ENCODE measurements at places on chromosomes 6 and 20.

DNA sequence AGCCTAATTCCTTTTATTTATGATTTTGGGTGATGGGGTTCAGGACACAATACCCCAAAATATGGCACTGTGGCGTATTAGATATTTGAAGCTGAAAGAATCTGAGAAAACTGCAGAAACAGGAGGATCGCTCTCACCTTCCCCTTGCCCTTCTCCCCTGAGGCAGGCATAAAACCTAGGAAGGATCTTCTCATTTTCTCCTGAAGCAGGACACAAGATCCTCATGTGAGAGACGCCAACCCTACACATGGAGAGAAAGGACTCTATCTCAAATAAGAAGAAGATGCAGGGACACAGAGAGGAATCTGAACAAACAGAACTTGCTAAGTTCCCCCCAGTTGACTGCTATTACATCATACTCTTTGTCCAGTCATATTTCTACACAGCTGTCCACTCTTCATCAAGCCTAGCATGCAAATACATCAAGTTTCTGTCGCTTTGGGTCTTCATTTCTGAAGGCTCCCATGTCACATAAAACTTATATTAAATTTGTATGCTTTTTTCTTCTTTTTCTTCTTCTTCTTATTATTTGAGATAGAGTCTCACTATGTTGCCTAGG lies 109.0 kb downstream of the DTNBP1 start:
- DNase-seq, result no peak

DNA sequence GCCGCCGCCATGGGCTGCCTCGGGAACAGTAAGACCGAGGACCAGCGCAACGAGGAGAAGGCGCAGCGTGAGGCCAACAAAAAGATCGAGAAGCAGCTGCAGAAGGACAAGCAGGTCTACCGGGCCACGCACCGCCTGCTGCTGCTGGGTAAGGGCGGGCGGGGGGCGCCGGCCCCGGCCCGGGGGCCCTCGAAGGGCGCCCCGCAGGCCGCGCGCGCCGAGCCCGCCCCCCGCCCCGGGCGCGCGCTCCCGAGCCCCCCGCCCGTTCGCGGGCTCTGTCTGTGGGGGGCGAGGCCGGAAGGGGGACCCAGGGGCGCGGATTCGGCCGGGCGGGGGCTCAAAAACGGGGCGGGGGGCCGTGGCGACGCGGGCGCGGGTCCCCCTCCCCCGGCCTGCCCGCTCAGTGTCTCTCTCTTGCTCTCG lies 39.2 kb downstream of the GNAS start:
- no peak for DNase-seq

DNA sequence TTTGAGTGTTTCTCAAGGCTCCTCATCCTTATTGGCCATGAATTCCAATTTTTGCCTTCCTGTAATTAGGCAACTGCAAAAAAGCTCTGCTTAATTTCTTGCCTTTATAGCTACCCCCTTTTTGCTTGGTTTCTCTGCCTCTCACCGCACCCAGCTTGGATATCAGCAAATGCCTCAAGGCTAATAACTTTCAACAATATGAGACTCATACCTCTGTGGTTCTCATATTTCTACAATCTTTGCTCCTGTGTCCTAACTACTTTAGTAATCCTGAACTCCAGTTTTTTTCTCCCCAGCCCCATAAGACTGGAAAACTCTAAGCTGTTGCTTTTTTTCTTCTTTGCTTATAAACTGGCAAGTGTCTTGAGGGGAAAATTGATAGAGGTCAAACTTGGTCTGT lies 88.8 kb downstream of the EYA2 start:
- DNase-seq, result no peak

- no peak for DNase-seq
Observed at GRCh38 chr20:51326201-51326819, 216.2 kb downstream of the NFATC2 start.

GRCh38 chr6:36838896-36839748 lies at the start of gene CPNE5:
CPNE5 (minus strand) TSS chr6:36839444; CDS start chr6:36839377, 67 bp downstream.
- DNase-seq, result no peak

- no peak for DNase-seq
Observed at GRCh38 chr20:34049897-34050695, 56.4 kb downstream of the RALY start.

DNA sequence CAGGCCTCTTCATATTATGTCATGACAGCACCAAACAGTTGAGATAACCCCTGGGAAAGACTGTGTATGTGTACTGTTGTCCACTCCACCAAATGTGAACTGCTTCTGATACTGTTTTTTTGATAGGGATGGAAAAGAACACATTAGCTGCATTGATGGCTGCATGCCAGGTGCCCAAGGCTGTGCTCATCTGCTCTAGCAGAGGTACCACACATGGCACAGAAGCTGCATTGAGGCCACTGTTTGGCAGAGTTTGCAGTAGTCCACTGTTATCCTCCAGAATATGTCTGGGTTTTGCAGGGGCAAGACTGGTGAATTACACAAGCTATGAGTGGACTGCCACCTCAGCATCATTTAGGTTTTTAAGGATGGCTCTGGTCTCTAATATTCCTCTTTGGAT lies 28.2 kb upstream of the ELMO2 start:
- DNase-seq, result no peak

DNA sequence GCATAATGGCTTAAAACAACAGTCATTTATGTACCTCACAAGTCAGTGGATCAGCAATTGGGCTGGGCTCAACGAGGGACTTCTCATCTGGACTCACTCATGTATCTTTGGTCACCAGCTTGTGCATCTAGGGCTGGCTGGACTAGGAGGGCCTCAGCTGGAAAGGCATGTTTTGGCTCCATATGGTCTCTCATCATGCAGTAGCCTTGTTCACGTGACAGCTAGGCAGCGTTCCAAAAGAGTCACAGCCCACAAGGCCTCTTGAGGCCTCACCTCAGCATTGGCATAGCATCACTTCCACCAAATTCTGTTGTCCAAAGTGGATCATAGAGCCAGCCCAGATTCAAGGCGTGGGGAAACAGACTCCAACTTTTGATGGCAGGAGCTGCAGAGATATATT lies 110.1 kb downstream of the MAFB start:
- DNase-seq, result no peak

- no peak for DNase-seq
Observed at GRCh38 chr6:21201187-21201586, 392.4 kb upstream of the SOX4 start.

- peak; percentile 87 for DNase-seq
Observed at GRCh38 chr6:35259948-35260590, 534 bp downstream of the ZNF76 start.

DNA sequence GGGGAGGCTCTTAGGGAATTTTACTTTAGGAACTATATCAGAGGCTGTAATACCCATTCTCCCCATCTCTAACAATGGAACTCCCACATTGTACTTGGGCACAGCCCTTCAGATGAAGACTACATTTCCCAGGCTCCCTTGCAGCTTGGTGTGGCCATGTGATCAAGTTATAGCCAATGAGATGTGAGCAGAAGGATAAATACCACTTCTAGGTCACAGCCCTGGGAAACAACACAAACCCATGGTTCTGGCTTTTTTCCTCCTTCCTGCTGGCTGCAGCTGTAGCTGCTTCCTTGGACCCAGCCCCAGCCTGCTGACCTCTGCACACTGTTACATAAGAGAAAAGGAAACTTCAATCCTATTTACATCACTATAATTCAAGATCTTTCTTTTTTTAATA lies 445.9 kb upstream of the JARID2 start:
- peak; percentile 16 for DNase-seq

GRCh38 chr6:21026576-21027273 lies 492.5 kb downstream of the CDKAL1 start:
- no peak for DNase-seq

DNA sequence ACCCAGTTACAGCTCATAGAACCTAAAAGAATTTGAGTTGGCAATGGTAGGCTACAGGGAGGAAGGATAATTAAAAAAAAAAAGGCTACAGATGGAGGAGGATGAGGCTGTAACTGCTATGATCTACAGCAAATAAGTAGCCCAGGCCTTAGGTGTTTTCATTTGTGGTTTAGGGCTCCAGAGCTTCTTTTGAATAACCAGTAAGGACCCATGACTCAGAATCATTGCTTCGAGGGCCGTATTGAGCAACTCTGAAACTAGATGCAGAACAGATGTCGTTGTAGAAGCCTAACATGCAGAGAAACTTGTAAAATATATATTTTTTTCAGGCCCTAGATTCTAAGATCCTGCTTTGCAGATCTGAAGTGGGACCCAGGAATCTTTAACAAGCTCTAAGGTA lies 19.0 kb upstream of the ASIP start:
- no peak for DNase-seq

DNA sequence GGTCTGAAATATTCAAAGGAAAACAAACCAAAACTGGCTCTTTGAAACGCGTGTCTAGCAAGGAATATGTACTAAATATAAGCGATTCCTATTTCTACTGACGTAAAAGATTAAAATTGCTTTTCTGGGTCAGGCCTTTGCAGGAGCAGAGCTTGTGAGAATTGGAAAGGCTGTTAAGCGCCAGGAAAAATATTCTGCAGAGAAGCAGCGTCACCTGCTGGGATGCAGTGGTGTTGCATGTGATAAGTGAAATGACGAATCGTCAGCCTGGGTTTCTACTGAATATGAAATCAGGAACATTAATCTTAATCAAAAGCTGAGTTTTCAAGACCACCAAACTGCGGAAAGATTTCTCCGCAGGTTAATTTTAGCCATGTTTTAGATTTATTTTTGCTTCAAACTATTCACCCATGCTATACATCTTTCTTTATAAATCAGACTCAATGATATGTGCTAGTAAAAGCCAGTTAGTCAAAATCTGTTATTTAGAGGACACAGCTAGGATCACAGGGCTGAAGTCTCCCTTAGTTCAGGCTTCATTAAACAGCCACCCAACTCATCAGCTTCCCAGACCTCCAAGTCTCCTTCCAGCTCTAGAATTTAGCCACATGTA lies 67.4 kb downstream of the ALDH8A1 start:
- peak; percentile 57 for DNase-seq

DNA sequence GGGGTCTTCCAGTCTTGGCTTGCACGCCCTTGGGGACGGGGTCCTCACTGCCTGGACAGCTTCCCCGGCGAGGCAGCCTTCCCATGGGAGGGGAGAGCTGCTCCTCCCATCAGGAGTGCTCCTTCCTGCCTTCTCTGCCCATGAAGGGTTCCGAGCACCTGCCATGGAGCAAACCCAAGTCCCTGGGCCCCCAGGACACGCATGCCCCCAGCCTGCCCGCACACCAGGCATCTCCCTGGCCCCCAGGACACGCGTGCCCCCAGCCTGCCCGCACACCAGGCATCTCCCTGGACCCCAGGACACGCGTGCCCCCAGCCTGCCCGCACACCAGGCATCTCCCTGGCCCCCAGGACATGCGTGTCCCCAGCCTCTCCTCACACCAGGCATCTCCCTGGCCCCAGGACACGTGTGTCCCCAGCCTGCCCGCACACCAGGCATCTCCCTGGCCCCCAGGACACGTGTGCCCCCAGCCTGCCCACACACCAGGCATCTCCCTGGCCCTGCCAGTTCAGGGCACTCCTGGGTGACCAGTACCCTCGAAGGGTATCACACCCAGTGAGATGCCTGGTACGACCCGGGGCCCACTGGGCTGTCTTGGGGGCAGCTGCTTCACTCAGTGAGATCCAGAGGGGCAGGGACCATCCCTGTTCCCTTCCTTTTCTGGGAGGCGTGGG lies 21.7 kb downstream of the COL20A1 start:
- no peak for DNase-seq

- no peak for DNase-seq
Observed at GRCh38 chr6:85868685-85869084, 226.0 kb upstream of the SYNCRIP start.

DNA sequence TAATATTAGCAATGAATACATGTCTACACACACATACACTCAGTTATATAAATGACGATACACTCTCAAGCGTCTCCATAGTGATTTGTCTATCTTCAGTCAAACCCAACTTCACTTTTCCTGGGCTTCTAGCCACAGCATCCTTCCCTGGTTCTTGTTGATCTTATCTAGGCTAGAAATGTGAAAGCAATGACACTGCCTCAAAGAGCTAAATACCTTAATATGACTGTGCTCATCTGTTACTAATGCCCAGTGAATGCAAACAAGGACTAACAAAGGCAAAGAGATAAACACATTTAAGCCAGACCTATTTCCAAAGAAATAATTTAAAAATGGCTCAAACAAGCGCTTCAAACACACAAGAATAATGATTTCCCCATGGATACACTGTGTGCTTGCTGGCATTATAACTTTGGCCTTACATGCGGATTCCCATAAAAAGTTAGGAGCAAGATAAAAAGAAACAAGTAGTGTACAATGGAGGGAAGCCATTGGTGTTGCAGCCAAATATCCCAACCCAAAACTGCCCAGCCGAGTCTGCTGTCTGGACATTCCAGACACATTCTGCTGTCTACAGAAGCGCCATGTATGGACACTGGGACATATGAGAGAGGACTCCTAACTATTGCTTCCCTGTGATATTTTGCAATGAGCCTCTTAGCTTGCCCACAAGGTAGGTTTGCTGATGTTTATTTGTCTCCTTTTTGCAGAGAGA lies 19.5 kb upstream of the DAAM2 start:
- DNase-seq, result no peak

DNA sequence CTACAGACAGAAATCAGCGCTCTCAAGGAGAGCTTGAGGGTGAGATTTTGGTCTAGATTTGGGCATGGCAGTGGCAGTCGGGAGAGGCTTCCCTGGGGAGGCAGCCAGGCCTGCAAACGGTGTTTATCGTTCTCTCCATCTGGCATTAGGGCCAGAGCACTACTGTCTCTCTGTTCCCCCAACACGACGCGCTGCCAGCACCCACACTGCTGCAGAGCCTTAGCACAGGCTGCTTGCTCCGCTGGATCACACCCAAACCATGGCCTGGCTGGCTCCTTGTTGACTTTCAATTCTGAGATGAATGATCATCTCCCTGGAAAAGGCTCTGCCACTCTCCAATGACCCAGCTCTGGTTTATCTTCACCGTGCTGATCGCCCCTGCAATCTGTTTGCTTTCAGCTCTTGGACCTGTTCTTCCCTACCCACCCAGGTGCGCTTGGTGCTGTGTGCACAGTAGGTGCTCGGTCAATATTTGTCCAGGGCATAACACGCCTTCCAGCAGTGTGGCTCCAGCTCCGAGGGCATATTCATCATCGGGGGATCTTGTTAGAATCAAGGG lies 106.1 kb downstream of the TFAP2C start:
- no peak for DNase-seq

DNA sequence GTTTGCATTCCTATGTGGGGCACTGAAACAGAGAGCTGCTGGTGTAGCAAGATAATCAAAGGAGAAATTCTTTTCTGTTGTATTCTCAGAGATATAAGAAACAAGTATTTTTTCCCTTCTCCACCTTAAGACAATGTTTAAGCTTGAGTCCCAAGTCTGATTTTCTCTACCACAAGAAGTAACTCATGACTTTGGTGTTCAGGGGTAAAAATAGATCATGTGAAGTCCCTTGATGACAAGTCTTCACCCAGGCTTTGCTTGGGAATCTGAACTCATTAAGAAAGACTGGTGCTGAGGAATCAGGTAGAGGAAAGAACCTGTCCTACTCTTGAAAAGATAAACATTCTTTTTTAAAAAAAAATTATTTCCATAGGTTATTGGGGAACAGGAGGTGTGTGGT lies 205.6 kb downstream of the ALDH8A1 start:
- no peak for DNase-seq

All from naive thymus-derived CD4-positive, alpha-beta T cell (primary cell).